Transverse colon (tissue), 4 donors: ENCODE measurements at places on chromosomes 6 and 20. TPM values are rescaled to one million over a fixed set of nuclear protein-coding genes. Genes with fewer than 3 reads are reported as not detected.
A peak's percentile ranks its signal among the peaks of the same experiment; 100 is the strongest.

PKHD1 gene
- 0.60 TPM for total RNA-seq

OR2H1 gene
- total RNA-seq, result not detected

SNRNP48 gene
- 19.4 TPM for total RNA-seq

PRR18 gene
- not detected for total RNA-seq

SCRT2 gene
- not detected for total RNA-seq

CPNE5 gene
- total RNA-seq, result 8.3 TPM

IL17F gene
- not detected for total RNA-seq

CEP85L gene
- 7.9 TPM for total RNA-seq

GRIK2 gene
- 2.0 TPM for total RNA-seq

GRCh38 chr6:121823437-121823851, 388.0 kb downstream of the GJA1 start:
- H3K27ac ChIP-seq, result no peak overlapping the region
- H3K36me3 ChIP-seq, result no peaks in the 10 kb centered on the region
- no peak for DNase-seq
- H3K4me1 ChIP-seq, result no peaks in the 10 kb centered on the region

DNA sequence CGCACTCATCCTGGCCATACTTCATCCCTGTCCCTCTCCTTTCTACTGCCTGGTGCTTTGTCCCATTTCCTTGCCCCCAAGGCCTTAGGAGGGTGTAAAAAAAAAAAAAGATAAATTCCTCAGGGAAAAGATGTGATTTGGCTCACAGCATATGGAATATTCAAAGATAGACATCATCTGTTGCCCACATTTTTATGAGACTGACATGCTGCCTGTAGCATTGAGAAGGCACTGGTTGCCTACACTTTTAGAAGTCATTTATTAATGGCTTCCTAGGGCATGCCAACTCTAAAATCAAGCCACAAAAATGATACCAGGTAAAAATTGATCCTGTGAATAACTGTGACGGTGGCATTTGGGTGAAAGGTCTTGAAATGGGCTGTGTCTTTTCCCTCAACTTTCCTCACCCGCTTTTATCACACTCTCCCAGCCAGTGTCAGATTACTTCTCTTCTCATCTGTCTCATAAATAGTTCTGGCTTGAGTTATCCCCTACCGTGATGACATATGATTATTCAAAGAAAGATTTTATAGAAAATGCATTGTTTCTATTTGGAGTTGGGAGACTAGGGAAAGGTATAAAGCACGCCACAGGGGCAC, 139.4 kb downstream of the CARMIL1 start:
- H3K27ac ChIP-seq, result no peak overlapping the region
- no peaks in the 10 kb centered on the region for H3K27me3 ChIP-seq
- H3K4me3 ChIP-seq, result no peak overlapping the region
- H3K4me1 ChIP-seq, result no peaks in the 10 kb centered on the region

DNA sequence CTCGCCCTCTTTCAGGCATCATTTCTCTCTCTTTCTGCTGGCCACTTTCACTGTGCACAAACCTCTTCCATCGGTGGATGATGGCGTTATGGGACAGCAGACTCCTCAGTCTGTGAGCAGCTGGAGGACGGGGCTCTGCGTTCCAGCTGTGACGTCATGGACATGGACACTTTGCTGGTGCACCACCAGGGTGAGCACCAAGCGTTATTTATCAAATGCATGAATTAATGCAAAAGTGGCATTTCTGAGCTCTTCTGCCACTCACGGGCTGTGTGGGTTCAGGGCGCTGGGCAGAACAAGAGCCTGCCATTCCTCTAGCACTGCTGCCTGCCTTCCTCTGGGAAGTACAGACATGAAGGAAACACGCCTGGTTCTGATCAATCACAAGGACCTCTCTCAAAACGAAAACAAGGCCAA, 82.9 kb upstream of the MPC1 start:
- H3K4me3 ChIP-seq, result no peak overlapping the region
- no peaks in the 10 kb centered on the region for H3K36me3 ChIP-seq
- peak; percentile 26 for DNase-seq
- H3K27ac ChIP-seq, result peak overlapping the region; percentile 59
- no peaks in the 10 kb centered on the region for H3K4me1 ChIP-seq

DNA sequence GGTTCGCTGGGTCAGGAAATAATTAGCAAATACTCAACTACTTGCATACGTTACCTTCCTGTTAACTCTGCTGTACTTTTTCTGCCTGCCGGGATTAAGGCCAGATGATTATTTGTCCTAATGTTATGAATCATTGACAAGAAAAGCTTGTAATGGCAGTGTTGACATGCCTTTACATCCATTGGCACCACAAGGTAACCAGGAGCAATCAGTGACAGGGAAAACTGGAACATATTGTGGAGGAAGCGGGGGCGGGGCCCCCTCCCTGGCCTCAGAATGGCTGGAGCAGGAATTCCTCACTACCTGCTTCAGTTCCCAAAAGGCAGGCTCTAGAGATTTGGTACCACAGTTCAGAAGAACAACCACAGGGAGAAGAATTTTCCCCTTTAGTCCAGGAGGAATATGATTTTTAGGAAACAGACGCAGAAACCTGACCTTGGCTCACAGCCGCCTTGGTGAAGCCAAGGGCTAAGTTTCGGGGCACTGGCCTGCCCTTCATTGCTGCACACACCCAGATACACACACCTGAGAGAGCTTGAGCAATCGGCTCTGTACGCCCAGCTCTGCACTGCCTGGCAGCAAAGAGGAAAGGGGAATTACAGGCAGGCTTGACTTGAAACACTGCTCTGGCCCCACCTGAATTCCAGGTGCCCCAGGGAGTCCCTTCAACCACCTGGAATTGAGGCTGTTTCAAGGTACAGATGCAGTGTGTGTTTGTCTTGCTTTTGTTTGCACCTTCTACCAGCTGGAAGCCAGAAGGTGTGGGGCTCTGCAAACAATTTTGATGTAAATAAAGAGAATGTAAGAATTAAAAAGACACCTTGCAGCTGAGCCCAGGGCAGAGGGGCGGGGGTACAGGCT, 89.8 kb downstream of the MYB start:
- DNase-seq, result peak; percentile 83
- no peaks in the 10 kb centered on the region for H3K36me3 ChIP-seq
- no peak overlapping the region for H3K4me3 ChIP-seq
- peak overlapping the region; percentile 89 for H3K27ac ChIP-seq

DNA sequence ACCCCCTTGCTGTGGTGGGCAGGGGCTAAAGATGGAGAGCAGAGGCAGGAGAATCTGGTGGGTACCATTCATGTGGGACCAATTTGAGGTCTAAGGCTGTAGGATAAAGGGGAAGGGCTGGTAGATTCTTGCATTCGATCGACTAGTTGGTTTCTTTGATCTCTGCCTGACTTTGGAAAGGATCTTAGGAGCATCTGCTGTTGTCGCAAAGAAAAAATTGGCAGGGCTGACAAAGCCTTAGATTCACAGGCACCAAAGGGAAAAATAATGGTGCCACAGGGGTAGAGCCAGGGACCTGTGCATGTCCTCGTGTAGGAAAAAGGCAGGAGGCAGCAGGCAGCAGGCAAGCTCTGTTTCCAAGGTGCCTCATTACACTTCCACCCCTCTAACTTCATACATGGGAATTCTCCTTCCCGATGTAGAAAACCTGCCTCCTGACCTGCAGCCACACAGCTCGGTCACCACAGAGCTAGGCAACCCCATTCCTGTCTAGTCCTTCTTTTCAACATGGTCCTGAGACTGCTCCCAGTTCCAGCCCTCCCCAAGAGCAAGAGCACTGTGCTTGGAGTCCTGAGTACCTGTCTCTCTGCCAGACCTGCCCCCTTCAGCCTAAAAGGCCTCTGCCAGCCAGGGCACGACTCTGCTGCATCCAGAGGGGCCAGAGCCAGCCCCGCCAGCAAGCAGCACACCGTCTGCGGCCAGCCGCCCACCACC, 71.9 kb downstream of the FGD2 start:
- H3K27ac ChIP-seq, result peak overlapping the region; percentile 42
- no peaks in the 10 kb centered on the region for H3K27me3 ChIP-seq
- H3K4me1 ChIP-seq, result peaks cover 6% of the 10 kb centered on the region
- H3K36me3 ChIP-seq, result no peaks in the 10 kb centered on the region
- DNase-seq, result no peak

DNA sequence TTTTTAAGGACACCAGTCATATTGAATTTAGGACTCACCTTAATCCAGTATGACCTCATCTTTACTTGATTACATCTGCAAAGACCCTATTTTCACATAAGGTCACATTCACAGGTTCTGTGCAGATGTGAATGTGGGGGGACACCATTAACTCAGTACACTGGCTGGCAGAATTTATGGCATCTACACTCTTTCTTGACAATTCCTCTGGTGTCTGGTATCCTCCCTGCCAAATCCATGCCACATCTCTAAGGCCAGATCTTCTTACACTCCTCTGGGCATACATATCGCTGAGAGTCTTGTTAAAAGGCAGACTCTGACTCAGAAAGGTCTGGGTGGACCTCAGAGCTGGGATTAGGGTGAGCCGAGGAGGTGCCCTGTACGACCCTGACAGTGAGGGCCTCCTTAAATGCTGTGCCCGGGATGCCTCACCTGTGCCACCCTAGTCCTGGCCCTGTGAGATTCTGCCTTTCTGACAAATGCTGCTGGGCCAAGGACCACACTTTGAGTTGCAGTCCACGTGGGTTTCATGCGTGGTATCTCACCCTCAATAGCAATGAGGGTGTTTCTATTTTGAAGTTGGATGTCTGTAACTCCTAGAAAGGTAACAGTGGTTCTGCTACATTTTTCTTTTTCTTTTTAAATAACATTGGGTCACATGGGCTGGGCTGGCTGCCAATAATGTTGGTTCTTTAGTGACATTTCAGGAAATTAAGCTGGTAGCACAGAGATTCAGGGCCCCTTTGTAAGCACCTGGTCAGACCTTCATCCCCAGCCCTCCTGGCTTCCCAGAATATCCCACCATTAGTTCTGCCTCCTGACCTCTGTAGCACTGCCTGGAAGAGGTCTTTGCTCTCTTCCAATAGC, 17.2 kb upstream of the LRRN4 start:
- H3K4me1 ChIP-seq, result no peaks in the 10 kb centered on the region
- H3K4me3 ChIP-seq, result no peak overlapping the region
- no peaks in the 10 kb centered on the region for H3K27me3 ChIP-seq
- H3K36me3 ChIP-seq, result peaks cover 4% of the 10 kb centered on the region

- H3K36me3 ChIP-seq, result no peaks in the 10 kb centered on the region
- no peak overlapping the region for H3K27ac ChIP-seq
- H3K4me1 ChIP-seq, result no peaks in the 10 kb centered on the region
- no peak overlapping the region for H3K4me3 ChIP-seq
Measured at GRCh38 chr20:47708953-47709833, 76.1 kb downstream of the SULF2 start.

DNA sequence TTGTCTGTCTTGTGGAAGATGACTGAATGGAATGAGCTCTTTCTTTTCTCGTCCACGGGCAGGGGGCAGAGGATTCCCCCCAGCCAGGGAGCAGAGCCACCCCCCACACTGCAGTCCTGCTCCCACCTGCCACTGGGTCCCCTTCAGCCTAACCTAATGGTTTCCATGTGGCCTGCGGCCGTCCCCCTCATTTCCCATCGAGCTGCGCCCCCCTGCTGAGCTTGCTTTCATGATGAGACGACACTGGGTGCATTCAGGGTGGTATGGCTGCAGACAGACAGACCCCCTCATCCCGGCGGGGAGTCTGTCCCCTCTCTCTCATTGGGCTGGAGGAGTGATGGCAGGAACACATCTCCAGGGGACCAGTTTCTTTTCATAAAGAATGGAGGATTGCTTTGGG, 140.8 kb downstream of the DTNBP1 start:
- no peak overlapping the region for H3K27ac ChIP-seq
- peaks cover 7% of the 10 kb centered on the region for H3K4me1 ChIP-seq
- no peak for DNase-seq
- H3K36me3 ChIP-seq, result no peaks in the 10 kb centered on the region
- H3K4me3 ChIP-seq, result no peak overlapping the region

DNA sequence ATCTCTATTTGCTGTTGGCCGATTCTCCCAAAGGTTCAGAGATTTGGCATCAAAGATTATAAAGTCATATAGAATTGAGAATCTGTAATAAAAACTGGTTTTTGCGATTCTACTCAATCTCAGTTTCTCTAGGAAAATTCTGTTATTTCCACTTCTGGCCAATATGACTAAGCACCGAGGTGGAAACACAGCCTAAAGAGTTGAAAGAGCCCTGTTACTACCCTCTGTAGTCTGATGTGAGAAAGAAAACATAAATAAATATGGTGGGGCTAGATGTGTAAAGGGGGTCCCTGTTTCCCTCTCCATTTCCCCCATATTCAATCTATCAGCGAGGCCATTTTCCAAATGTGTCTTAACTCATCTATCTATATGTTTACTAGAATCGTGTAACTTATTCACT, 83.4 kb downstream of the PRDM1 start:
- no peaks in the 10 kb centered on the region for H3K4me1 ChIP-seq
- H3K4me3 ChIP-seq, result no peak overlapping the region
- H3K36me3 ChIP-seq, result no peaks in the 10 kb centered on the region
- no peak overlapping the region for H3K27ac ChIP-seq
- DNase-seq, result no peak

DNA sequence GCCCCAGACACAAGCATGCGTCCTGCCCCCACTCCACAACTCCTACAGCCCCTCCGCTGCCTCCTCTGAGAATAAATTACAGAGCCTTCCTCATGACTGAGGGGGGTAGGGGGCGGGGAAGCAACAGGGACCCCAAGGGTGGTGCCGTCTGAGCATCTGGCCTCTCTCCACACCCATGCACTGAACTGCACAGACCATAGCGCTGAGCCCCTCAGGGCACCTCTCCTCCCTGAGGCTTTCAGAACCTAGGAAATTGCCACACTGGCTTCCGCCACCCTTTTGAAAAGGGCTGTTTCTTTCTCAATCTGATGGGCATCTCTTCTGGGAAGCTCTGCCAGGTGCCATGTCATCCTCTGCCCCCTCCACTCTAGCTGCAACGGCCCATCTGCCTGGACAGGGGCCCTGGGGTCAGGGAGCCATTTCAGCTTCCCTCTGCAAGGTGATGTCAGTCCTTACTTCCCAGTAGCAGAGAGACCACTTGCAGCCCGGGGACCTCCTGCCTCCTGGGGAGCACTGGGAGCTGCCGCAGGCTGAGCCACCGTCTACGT, 2.5 kb downstream of the CST7 start:
- no peaks in the 10 kb centered on the region for H3K4me1 ChIP-seq
- no peaks in the 10 kb centered on the region for H3K36me3 ChIP-seq
- DNase-seq, result no peak
- H3K27ac ChIP-seq, result no peak overlapping the region
- H3K4me3 ChIP-seq, result no peak overlapping the region
- H3K27me3 ChIP-seq, result peaks cover 4% of the 10 kb centered on the region

DNA sequence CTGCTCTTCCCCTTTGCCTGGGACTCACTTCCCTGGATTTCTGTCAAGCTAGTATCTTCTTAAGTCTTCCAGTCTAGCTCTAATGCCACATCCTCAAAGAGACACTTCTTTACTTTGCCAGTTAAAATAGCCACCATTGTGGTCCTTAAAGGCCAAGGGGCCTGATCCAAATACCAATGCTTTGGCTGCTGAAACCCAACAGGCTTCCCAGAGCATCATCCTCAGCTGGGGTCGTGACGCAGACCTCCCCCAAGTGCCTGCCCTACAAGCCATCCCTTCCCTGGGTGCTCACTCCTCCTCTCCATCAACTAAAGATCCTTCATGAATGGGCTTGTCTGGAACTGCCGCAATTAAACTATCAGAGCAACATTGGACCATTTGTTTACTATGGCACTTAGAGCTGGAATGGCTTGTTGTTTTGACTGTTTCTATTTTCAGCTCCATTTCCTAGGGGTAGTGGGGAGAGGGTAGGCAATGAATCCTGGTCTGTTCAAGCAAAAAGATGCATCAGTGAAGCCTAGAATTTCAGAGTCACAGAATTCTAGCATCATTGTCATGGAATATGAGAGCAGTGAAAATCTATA, 79.6 kb upstream of the SIRPA start:
- H3K27ac ChIP-seq, result no peak overlapping the region
- H3K4me1 ChIP-seq, result peaks cover 18% of the 10 kb centered on the region
- H3K36me3 ChIP-seq, result no peaks in the 10 kb centered on the region
- no peaks in the 10 kb centered on the region for H3K27me3 ChIP-seq
- no peak overlapping the region for H3K4me3 ChIP-seq

- DNase-seq, result no peak
- no peak overlapping the region for H3K4me3 ChIP-seq
- no peaks in the 10 kb centered on the region for H3K4me1 ChIP-seq
- no peak overlapping the region for H3K27ac ChIP-seq
Measured at GRCh38 chr20:6993011-6993410, 225.5 kb downstream of the BMP2 start.
